ENCODE measurements at places on chromosomes 12 and 14.
A peak's percentile ranks its signal among the peaks of the same experiment; 100 is the strongest.

- DNase-seq: no peak
These were observed 16.8 kb downstream of the GPATCH2L start for GRCh38 chr14:76168531-76168930.

DNA sequence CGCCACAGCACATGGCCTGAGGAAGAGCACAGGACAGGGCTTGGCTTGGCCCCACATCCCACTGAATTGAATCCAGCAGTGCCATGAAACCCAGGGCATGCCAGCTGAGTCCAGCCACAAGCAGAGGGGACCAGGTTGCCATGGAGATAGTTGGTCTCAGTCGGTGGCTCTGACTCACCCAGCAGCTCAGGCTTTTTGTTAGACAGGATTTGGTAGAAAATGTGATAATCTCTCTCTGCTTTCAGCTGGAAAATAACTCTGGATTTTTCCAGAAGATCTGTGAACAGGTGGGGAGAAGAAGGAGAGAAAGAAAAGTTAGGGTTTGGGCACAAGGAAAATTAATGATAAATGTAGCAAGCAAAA, 4.8 kb downstream of the MYH7 start:
- DNase-seq: no peak

DNA sequence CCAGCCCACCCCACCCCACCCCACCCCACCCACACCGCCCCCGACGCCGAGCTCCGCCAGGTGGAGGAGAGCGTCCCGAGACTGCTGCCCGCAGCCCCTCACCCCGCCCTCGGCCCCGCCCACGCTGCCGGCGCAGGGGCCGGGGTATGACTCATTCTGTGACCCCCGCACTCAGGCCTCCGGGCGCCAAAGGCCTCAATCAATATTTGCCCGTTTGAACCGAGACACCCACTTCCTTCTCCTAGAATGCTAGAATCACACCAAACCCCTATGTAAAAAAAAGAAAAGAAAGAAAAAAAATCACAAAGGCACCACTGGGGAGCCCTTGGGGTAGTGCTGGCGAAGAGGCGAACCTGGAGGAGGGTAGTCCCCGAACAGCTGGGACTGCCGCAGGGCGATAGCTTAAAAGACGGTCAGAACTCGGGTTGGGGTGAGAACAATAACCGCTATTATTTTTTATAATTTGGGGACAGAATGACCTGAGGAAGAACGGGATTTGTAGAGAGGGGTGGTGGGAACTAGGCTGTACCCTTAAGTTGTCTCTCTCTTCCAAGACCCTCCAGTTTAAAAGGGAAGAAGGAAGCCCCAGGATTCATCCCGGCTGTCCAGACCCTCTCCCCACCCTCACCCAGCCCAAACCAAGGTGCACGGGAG, 894 bp downstream of the KRT8 start:
- DNase-seq: peak; percentile 78

DNA sequence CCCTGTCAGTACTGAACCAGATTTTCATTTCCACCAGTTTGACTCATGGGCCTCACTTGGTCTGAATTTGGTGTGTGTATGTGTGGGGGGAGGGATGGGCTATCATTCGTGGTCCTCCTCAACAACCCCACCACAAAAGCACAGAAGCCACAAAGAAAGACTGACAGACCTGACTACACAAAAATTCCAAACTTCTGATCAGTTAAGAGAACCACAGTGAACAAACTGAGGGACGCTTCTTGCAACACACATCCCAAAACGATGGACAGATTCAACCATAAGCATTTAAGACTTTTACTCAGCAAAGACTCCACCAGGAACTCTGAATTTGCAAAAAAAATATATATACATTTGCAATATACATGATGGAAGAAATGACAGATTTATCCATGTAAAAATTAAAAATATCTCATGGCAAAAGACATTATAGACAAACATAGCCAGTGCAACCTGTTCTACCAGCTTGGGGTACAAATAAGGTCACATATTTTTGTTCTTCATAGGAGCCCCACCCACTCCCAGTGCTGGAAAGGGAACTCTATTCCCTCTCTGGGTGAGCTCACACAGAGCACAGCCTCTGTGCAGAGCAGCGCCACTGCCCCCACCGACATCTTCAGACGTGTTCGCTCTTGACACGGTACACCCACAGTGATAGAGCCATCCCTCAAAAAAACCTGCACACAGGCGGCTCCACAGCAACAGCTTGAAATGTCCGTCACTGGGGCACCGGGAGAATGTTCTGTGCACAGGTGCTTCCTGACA, 49.7 kb downstream of the JAG2 start:
- no peak for DNase-seq

GRCh38 chr14:102551995-102552705, 40.3 kb upstream of the RCOR1 start:
- DNase-seq: no peak

- DNase-seq: peak; percentile 88
These were observed 99.4 kb upstream of the FRMD6 start for GRCh38 chr14:51552275-51552674.

Measured in thyroid gland (tissue), 4 donors.